ENCODE measurements at places on chromosomes 2 and 18.

- no peak for DNase-seq
Observed at GRCh38 chr2:48993576-48993975, 160.7 kb downstream of the FSHR start.

GRCh38 chr2:217246108-217246507 is 386.2 kb upstream of the TNP1 start:
- DNase-seq, result no peak

DNA sequence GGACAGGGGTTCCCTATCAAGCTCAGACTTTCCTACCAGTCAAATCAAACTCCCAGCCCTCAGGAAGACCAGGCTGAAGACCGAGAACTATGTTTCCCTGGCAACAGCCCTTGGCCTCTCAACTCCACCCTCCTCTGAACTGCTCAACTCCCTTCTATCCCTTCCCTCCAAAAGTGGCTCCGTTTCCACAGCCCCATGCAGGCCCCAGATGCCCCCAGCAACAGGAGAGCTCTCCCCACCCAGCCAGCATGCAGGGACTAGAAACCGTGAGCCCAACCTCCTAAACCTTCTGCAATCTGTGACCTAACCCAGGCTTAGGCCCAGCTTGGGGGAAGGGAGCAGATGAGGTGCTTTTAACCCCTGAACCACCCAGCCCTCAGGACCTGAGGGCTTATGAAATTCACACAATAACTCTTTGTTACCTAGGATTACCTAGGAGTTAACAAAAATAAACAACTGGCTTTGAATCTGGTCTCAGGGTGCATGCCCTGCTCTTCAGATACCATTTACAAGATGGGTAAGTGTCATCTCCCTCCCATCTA is 87.2 kb downstream of the BCL11A start:
- no peak for DNase-seq

- no peak for DNase-seq
Observed at GRCh38 chr2:96323849-96324248, 1.3 kb upstream of the ITPRIPL1 start.

Measured in stimulated activated CD8-positive, alpha-beta memory T cell treated with anti-CD3 and anti-CD28 coated beads, Interleukin-4, amount 100 ng/mL, for 4 hours (primary cell).